ENCODE measurements at places on chromosomes 2 and 18.

DNA sequence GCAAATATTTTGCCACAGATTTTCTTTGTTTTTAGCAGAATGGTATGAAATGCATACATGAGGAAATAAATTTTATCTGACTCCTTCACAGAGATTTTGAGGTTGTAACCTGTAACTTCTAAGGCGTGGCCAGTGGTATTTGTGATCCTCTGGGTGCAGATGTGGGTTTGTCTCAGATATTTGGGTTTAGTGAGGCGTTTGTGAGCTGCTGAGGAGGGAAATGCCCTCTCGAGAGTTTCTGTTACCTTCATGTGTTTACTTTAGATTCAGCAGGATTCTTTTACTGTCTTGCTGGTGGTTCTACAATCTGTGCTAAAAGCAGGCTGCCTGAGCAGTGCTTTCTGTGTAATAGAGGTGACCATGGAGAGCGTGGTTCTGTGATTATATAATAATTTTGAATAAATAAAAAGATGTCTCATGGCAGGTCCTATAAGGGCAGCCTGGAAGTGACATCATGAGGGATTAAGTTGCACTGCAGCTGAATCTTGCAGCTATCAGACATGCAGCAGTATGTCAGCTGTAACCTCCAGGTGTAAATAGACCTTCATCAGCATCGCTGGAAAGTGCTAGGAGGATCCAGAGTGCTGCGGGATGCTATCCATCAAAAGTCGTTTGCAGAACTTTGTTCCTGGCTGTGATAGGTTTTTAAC is 34.1 kb downstream of the TANC1 start:
- DNase-seq: no peak

DNA sequence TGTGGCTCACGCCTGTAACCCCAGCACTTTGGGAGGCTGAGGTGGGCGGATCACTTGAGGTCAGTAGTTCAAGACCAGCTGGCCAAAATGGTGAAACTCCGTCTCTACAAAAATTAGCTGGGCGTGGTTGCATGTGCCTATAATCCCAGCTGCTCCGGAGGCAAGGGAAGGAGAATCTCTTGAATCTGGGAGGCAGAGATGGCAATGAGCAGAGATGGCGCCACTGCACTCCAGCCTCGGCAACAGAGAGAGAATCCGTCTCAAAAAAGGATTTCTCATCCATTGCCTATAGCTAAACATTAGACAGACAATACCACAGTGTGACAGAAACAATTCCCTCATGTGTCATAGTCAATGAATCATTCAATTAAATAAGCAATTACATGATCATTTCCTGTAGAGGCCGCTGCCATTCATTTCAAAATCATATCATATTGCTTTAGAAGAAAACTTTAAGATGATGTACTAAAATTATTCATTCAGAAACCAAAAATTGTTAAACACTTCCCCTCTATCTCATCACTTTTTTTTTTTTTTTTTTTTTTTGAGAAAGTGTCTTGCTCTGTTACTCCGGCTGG is 69.5 kb upstream of the TGIF1 start:
- DNase-seq: no peak

DNA sequence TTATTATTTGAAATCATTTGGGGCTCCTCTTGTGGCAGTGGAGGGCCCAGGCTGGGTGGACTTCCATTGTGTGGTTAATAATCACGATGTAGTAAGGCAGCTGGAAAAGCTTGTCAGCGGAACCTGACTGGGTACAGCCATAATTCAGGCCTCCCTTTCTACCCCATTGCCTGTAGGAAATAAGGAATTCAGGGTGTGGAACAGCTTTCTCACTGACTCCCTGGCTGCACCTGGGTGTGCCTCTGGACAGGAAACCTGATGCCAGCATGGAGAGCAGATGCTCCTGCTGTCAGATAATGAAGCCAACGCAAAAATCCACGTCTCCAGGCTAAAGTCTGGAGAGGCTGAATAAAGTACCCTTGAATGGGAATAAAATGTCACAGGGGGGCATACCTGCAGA is 44.2 kb downstream of the LYPD6B start:
- no peak for DNase-seq

DNA sequence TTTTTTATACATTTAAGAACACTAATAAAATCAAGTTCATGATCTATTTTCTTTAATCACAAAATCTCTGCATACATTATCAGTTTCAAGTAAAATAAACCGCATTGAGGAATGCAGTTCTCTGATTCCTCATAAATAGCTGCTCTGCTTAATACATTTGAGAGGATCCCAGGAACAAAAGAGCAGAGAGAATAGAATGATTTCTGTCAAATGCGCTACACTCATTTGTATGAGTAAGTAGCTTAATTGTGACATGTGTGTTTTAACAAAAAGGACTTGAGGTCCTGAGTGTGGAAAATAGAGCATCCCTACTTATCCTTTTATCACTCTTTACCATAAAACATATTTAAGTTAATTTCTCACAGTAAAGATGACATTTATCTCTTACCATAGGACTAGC is 134.0 kb downstream of the PID1 start:
- DNase-seq: no peak

DNA sequence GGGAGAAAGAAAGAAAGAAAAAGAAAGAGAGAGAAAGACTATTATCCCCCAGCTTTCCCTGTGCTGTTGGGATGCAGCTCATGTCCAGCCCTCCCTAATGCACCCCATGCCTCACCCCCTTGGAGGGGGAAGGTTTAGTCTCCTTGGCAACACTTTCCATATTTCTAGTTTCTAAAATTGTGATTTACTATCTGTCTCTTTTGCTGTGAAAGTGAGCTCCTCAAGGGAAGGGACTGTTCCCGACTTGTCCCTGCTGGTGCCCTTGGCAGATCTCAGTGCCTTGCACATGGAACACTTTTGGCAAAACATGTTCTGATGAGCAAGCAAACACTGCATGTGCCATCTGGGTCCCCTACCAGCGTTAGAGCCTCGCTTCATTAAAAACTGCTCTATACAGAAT is 11.7 kb upstream of the NAPG start:
- DNase-seq: no peak

GRCh38 chr2:144424559-144425240 is 95.2 kb downstream of the ZEB2 start:
- DNase-seq: no peak

GRCh38 chr18:59323931-59324622 is 5.6 kb upstream of the CPLX4 start:
- DNase-seq: no peak

GRCh38 chr2:231065966-231066365 is 9.3 kb downstream of the PSMD1 start:
- DNase-seq: no peak

DNA sequence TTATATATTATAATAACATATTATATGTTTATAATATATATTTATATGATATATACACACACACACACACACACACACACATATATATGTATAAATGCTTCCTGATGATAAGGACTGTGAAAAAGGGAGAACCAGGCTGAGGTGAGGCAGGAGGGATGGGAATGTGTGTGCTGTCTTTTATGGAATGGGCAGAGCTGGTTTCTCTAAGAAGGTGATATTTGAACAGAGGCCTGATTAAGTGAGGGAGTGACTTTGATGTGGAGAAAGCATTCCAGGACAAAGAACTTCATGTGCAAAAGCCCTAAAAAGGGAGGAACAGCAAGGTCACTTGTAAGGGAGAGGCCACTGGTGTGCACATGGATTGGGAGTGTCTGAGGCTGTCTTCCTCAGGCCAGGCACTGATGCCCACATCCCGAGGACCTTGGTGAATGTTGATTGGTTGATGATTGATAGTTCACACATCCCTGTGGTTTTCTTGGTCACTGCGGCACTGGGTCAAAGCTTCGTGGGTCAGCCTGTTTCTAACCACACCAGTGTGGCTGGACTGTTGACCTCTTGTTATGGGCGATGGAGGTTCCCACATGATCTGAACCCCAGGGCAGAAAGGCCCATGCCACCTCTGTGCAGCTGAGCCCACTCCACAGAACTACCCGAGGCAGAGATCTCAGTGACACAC is 196.9 kb downstream of the MYCN start:
- DNase-seq: no peak

DNA sequence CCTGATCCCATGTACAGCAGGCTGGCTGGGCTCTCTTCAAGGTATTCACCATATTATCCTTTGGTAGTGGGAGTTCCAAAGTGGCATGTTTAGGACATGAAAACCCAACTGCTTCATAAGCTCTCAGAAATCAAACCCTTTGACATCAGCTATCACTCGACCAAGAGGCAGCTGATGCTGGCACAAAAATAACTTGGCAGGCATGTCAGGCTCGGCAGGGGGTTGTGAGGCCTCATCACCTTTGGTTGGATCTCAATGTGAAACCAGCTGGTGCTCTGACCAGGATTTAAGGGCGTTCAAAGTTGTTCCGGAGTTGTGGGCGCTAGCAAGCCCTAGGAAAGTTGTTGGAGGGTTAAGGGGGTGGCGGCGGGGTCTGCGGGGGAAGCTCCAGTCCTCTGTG is 171.9 kb downstream of the FHOD3 start:
- DNase-seq: no peak

GRCh38 chr2:147862859-147863516 is 18.2 kb downstream of the ACVR2A start:
- DNase-seq: no peak

DNA sequence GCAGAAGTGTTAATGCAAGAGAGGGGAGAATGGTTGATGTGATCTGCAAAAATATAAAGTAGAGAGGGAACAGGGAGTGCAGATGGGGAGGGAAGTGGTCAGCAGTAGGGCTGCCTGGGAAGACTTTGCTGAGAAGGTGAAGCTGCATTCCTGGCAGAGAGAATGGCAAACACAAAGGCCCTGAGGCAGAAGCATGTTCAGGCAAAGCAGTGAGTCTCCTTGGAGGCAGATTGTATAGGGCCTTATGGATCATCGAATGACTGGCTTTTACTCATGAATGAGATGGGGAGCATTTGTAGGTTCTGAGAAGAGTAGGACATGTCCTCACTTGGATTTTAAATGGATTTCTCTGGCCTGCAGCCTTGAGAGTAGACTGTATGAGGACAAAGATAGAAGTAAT is 9.5 kb downstream of the ITGA6 start:
- no peak for DNase-seq

GRCh38 chr2:45403036-45403435 is 208.0 kb downstream of the SRBD1 start:
- no peak for DNase-seq

DNA sequence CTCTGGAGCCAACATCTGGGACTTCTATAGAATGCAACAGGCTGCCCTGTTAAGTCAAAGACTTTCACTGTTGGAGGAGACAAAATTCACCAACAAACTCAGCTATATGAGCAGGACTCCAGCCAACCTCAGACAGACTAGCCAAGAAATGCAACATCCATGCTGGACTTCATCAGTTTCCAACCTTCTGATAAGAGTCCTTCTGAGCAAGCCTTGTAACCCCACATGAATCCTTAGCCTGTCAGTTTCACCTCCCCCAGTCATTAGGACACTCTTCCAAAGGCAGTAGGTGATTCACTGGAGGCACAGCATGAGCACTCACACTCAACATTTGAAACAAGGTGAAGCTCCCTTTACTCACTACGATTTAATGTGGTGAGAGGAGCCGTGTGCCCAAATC is 5.8 kb downstream of the TBC1D8 start:
- DNase-seq: no peak

GRCh38 chr2:28678944-28679343 is 72.7 kb upstream of the PPP1CB start:
- no peak for DNase-seq

DNA sequence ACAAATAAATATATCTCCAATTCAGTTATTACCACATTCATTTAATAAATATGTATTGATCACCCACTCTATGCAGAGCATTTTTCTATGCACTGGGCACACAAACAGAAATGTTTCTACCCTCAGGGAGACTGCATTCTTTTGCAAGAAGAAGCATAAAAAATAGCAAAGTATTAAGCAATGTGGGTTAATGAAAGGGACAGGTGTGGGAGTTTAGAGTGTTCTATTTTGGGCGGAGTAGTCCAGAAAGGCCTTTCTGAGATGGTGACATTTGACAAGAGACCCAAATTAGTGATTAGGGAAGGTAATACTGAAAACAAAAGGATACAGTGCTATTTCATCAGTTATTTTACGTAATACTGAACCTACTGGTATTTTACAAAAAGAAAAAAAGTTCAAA is 394.3 kb upstream of the CHST9 start:
- no peak for DNase-seq

Measured in HFF-Myc (cell line).